Stimulated activated naive CD4-positive, alpha-beta T cell treated with Interleukin-2 at 50 U/mL for 16 hours (primary cell): ENCODE measurements at places on chromosomes 3 and 15.

DNA sequence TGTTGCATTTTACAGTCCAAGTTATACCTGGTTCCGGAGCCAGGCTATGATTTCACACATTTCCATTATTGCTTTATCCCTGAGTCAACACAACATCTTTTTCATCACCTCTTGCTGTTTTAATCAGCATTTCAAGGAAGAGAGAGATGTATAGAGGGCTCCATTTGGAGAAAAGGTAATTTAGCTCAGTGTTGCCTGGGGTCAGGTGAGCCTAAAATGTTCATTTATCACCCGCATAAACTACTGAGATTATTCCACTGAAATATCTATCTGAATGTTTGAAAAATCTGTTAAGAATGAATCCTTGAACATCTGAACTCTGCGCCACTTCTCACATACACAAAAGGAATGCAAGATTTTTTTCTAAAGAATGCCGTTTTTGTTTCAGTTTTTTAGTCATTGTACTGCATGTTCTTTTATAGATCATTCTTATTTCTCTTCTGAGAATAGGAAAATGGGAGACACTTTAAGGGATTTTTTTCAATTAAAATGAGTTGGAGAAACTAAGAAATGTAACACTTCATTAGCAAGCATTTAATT, 51.5 kb upstream of the AGTR1 start:
- DNase-seq: no peak

GRCh38 chr15:53446376-53446775, 313.1 kb downstream of the WDR72 start:
- no peak for DNase-seq

DNA sequence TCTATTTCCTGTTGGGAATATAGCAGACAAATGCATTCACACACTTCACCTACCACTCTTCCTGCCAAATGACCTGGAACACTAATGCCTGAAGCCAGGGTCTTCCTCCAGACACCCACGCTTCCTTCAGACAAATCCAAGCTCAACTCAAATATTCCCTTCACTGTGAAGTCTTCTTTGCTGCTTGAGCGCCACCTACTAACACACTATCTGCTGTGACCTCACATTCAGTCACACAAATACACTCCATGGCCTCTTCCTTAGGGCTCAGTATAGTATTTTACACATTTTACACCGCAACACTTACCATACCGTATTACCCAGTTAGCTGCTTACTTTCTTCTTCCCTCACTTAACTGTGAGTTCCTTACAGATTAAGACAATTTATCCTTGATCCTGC, 149.4 kb downstream of the SHOX2 start:
- DNase-seq: no peak

DNA sequence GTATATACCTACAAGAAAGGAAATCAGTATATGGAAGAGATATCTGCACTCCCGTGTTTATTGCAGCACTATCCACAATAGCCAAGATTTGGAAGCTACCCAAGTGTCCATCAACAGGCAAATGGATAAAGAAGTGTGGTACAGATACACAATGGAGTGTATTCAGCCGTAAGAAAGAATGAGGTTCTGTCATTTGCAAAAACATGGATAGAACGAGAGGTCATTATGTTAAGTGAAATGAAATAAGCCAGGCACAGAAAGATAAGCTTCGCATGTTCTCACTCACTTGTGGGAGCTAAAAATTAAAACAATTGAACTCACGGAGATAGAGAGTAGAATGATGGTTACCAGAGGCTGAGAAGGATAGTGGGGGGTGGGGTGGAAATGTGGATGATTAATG, 53.1 kb downstream of the FAM81A start:
- no peak for DNase-seq

DNA sequence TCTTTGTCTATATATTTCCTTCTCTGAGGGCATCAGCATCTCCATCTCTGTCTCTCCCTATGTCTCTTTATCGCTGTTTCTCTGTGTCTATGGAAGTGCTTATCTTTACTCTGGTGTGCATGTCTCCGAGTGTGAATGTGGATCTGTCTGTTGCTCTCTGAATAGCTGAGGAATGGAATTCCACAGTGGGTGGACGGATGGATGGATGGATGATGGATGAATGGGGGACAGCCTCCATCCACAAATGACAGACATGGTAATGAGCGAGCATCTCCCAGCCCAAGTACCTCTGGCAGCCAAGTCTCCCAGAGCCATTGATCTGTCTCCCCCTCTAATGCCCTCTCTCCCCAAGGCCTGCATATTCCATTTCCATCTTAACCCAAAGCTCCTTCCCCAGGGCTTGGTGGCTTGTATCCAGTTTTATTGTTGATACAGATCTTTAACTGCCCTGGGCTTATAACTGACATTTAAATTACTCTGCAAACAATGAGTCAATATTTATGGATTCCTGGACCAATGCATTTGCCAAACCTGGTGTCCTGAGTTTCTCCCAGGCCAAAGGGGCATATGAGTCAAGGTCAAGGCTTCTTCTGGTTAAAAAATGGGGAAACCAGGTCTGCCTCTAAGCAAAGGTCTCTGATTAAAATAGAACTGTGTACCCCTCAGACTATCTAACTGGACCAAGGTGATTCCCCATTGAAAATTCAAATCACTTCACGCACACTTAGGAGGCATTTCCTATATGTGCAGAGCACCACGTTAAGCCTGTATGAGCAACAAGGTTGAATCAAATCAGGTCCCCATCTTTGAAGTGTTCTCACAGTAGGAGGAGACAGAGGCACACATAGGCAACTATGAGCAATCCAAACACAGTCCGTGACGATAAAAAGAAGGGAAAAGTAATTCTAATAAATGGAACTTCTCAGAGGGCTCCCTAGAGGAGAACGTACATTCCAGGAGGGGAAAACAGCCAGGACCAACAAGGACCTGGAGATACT, 109.9 kb downstream of the TLE3 start:
- DNase-seq: no peak

DNA sequence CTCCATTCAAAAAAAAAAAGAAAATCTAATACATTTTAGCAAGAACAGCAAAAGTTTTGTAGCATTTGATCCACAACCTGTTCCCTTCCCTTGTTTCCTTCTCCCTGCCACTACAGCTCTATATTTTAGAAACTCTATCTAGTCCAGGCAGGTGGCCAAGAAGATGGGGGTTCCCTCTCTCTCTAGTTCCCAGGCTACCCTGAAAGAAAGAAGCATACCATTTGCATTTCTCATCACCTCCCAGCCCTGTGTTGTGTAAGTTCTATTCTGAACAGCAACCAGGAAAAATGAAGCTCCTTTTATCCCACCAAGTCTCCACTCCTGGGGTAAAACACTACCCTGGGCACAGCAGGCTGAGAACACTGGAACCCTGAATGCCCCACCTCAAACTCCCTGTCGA, 100.0 kb downstream of the PCCB start:
- DNase-seq: no peak

DNA sequence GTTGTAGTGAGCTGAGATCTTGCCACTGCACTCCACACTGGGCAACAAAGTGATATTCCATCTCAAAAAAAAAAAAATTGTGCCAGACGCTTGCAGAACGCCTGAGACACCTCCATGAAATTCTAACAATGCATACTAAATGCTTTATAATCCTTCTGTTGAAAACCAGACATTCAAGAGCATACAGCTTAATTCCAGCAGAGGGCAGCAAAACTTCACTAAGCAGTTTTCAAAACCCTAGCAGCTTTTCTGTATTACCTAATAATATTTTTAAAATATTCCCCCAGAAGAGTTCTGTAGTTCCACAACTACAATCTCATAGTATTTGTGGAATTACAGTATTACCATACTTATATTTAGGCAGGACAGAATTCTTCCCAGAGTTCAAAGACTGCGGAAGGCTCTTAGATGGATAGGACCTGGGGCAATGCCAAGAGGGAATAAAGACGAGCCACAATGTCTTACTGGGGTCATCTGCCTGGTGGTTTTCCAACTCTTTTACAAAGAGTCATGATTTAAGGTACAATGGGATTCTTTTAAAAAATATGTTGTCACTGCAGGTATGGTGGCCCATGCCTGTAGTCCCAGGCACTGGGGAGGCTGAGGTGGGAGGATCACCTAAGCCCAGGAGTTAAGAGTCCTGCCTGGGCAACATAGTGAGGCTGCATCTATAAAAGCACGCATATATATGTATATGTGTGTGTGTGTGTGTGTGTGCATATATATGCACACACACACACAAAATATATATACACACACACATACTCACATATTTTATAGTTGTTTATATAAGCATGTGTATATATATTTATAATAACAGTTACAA, 19.6 kb upstream of the TASOR start:
- DNase-seq: no peak

DNA sequence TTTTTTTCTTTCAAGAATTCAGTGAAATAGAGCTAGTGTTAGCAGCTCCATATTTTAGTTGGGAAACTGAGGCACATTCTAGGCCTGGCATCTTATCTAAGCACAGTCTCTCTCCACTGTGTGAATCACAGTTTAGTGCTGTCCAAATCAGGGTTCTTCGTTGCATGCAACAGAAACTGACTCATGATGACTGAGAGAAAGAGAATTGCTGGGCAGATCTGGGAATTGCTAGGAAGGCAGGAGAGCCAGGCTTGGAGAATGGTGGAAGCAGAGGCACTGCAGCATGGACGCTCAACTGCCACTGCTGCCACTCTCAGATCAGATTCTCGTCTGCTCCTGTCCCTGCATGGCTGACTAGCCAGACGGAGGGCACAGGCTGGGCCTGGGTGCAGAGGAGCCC, 40.7 kb upstream of the CHST2 start:
- no peak for DNase-seq

GRCh38 chr3:58868097-58868779, 181.6 kb downstream of the CFAP20DC start:
- DNase-seq: no peak

GRCh38 chr3:117417411-117417810, 707.8 kb downstream of the TUSC7 start:
- DNase-seq: no peak

DNA sequence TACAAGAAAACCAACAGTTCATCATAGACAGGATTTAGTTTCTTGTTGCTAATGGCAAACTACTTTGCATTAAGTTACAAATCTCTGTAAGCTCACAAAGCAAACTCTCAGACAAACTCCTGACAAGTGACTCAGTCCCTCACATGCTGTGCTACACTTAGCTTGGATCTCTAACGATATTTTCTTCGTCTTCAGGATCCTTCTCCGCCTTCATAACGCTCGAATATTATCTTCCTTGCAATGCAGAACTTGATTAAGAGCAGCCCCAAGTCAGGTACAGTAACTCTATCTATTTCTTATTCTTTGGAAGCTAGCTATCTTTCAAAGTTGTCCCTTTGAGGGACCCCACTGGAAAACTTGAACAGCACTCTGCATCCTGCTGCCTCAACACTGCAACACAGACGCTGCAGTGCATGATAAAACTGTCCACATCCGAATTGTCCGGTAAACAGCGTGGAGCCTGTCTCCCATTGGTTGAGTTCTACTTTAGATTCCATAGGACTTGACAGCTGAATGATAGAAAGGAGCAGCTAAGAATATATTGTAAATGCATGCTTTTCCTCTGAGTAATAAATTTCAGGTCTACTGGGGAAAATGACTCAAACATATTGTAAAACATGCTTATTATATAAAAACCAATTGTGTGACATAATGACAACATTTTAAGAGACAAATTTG, 61.3 kb downstream of the UACA start:
- DNase-seq: no peak

- no peak for DNase-seq
Observed at GRCh38 chr3:170089862-170090600, 52.2 kb downstream of the GPR160 start.

DNA sequence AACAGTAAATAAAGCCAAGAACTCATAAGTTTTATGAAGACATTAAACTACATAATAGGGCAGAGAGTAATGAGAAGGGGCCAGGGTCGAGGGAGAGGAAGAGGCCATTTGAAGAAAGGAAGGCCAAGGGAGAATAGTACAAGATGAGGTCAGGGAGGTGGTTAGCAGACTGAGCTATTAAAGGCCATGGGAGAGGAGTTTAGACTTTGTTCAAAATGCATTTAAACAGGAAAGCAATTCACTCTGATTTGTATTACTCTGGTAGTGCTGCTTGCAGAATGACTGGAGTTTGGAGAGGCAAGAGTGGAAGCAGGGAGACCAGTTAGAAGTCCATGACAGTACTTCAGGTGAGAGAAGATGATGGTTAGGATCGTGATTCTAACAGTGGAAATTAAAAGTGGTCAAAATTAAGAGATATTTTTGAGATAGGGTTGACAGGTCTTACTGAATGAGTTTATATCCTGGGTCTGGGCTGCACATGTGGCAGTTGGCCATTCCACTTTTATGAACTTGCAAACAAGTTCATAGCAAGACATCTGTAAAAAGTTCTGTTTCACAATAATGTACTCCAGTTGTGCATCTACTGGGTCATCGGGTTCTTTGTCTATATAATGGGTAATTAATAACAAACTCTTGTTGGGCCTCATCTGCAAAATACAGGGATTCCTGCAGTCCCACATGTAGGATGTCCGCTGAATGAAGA, 16.3 kb downstream of the PPP2R3A start:
- DNase-seq: no peak

GRCh38 chr3:89372456-89372855, 265.0 kb downstream of the EPHA3 start:
- no peak for DNase-seq

DNA sequence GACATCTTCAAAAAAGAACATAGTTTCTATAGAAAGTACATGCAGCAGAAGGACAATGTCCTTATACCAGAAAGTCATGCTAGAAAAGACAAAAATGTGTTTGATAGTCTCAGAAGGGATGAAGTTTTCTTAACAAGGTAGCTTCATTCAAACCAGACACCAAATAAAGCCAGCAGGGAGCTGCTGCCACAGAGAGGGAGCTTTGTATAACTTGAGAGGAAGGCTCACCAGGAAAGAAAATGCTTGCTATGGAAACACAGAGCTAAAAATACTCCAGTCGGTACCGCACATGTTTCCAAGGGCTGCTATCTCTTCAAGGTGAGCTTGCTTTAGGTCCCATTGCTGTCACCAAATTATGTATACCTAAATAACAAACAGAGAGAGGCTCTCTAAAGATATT, 1074.8 kb upstream of the ALCAM start:
- DNase-seq: no peak

DNA sequence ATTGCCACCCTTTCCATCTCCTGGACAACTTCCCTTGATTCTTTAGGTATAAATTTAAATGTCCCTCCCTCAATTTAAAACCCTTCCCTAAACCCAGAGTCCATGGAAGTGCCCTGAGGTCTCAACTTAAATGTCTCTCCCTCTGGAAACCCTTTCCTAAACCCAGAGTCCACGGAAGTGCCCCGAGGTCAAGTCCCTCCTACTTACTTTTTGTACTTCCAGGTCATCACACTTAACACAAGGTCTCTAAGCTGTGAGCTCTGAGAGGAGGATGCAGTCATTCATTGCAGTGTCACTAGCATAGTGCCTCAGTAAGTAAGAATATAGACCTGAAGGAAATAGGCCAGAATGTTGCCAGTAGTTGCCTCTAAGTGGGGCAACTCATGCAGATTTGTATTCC, 78.2 kb upstream of the BNC1 start:
- no peak for DNase-seq

GRCh38 chr15:96336108-96336595, 5.7 kb downstream of the NR2F2 start:
- DNase-seq: no peak

GRCh38 chr3:107870943-107871638, 219.7 kb downstream of the CD47 start:
- no peak for DNase-seq
